ENCODE measurements at places on chromosomes 13 and 19.

DNA sequence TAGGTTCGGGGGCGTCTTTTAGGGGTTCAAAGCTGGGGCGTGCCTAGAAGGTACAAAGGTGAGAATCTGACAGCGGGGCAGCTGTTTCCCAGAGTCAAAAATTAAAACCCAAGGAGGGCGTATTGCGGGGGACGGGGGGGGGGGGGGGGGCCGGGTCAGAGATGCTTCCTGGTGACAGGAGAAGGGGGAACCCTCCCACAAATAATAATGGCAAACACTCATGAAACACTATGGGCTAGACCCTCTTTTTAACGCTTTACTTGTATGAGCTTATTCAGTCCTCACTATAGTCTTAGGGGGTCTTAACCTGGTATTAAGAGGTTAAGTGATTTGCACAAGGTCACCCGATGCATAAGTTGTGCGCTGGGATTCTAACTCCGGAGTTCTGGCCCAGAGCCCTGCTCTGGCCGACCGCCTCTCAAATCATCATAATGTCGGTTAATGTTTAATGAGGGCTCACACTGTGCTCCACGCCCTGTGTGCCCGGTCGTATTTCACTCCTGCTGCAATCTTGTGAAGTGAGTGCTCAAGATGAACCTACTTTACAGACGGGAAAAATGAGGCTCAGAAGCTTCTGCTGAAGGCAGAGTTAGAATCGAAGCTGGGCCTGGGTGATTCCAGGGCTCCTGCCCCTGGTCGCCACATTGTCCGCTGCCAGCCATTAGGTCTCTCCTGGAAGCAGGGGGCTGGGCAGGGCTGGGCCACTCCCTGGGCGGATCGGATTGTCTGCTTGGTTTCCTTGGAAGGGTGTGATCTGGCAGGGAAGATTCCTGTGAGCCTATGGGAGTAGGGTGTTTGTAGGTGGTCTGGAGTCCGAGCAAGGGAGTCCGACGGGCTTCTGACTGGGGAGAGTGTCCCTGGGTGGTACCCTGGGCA lies 964 bp downstream of the PAK4 start:
- no peak for DNase-seq

DNA sequence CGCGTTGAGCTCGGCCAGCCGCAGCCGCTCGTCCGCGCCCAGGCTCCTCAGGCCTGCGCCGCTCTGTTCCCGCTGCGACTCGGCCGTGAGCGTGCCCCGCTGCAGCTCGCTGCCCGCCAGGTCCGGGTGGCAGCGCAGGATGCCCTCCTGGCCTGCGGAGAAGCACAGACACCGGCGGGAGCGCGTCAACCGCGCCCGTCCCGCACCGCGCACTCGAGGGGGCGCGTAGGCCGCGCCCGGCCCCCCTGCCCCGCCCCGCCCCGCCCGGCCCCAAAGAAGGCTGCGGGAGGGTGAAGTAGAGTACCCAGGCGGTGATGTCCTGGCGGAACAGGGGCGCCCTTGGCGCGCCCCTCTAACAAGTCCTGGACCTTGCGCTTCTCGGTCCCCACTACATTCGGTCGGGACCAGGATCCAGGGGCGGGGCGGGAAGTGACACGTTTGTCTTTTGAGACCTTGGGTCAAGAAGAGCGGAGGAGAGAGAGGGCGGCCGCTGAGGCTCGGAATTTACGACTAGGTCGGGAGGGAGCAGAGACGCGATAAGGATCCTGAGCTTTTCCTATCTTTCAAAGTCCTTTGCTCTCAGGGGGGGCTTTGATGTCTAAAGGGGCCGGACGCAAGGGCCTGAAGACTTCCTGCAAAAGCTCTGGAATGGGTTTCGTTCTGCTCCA lies 9.3 kb upstream of the CDX2 start:
- no peak for DNase-seq

GRCh38 chr13:51412431-51412830 lies 40.4 kb downstream of the INTS6 start:
- no peak for DNase-seq

DNA sequence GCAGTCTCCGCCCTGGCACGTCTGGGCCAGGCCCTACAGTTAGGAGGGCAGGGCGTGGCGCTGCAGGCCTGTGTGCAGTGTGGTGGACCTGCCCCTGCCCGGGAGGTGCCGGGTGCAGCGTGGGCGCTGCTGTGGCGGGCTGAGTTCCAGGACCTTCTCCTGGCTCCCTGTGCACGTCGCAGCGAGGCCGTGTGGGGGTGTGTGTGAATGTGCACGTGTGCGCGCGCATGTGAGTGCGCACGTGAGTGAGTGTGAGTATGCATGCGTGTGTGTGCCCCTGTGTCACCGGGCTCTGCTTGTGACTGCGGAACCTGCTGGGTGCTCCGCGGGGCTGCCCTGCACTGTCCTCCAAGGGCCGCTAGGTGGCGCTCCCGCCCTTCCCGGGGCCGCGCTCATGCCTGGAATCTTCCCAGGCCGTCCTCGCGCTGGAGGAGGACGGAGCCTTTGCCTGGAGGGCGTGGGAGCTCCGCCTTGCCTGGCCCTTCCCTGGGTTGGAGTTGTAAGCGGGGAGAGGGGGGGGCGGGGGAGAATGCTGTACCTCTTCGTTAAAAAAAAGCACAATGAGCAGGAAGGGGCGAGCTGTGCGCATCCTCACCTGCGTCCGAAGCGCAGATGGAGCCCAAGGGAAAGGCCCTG lies 79.3 kb downstream of the KDM4B start:
- no peak for DNase-seq

DNA sequence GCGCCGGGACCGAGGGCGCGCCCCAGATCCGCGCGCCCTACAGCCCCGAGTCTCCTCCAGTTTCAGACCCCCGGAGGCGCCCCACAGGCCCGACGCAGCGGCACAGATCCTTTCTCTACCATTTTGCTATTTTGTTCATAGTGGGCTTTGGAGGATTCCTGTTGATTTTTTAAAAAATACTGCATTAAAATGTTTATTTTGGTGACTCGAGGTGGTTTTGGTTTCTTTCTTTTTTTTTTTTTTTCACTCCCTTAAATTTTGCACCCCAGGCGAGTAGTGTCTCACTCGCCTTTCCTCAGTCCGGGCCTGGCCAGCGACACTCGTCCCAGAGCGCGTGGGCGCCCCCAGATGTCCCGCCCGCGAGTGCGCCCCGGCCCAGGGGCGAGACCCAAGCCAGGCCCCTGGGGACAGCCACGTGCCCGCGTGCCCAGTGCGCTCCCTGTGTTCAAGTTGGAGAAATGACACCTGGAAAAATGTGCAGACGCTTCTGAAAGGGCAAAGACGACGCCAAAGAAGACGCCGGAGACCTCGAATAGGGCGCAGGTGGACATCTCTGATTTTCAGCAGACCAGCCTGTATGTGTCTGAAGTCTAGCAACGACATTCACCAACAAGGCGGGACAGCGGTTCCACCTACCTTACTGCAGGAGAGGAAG lies 471 bp upstream of the INSR start:
- no peak for DNase-seq

DNA sequence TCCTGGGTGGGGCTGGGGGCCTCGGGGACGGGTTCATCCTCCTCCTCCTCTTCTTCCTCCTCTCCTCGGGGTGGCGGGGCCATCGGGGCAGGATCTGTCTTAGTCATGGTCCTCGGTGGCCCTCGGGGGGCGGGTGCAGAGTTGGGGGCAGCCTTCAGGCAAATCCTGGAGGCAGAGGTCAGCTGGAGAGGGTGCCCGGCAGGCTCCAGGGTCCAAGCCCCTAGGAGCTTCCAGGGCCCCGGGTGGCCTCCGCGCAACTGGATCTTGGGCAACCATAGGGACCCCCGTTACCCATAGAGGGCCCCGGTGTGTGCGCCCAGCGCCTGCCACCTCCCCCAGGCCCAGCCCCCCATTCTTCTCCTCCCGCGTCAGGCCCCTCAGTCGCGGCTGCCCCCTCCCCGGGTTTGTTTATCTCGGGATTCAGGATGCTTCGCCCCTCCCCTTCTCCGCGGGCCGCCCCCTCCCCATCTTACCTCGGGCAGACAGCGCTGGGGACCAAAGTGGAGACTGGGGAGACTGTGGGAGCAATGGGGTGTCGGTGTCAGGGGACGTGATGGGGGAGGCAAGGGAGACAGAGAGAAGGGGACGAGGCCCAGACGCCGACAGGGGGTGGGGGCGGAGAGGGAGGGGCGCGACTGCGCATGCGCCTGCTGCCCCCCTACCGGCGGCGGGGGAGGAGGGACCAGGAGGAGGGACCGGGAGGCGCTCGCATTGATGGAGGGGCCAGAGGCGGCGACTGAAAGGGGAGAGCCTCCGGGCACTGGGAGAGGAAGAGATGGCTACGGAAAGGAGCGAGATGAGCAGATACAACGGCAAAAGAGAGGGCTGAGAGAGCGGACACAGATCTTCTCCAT lies at the start of gene CLIP3:
CLIP3 (minus strand) TSS at position 623 of the 854 bp plus-strand sequence; CDS start at position 107, 516 bp downstream.
- DNase-seq, result no peak

DNA sequence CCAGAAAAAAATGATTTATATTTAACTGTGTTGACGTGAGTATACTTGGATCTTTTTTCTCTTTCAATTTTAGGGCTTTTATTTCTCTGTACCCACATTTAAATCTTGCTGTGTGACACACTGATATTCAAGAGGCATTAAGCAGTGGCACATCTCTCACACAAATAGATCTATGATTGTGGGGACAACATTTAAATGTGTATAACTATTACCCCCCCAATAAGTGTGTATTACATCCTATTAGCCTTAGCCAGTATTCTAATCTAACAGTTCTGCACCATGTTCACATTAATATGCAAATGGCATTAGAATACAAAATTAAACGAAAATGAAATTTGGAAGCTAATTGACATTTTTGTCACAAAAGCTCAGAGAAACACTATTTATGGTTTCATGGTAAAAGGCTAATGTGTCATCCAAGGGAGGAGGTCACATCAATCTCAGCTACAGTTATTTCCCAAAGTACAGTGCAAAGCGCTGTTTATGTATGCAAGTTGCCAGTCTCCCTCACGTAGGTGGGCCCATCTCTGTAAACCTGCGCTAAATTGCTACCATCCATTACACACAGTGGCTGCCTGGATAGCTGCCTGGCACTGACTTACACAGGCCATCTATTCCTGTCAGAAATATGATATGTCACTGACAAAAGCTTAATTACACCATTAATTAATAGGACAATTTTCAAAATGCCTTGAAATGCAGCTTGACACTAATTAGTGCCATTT lies 984.7 kb upstream of the PCDH9 start:
- DNase-seq, result no peak

DNA sequence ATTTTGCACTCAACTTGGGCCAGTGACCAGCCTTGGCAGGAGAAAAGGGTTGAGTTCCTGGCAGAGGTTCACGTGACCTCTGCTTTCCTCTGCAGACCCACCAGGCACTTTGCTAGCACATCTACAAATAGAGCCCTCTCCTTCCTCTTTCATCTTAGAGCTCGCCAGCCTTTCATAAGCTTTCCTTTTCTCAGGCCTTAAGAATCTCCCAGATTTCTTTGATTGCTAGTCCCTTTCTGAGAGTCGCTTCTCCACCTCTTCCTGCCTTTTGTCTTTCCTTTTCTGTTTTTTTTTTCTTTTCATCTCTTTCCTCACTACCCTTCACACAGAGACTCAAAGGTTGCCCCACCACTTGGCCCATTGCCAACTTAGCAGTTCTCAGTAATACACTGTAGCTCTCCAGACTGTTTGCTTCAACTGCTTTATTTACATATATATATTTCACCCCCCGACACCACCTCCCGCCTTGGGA lies 375.7 kb upstream of the SPRY2 start:
- no peak for DNase-seq

DNA sequence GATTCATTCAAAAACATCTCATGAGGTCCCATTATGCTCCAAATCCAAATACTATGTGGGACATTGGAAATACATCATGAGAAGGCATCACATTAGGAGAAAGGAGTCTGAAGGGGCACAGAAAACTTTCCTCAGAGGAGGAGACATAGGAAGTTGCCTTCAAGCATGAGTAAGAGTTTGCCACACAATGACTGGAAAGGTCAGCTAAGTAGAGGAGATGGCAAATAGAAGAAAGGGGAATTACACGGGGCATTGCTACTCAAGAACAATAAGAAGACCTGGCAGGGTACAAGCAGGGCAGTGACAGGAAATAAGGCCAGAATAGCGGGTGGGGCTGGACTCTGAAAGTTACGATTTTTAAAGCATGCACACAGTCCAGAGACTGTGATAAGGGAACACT lies 231.6 kb downstream of the SPRY2 start:
- no peak for DNase-seq

DNA sequence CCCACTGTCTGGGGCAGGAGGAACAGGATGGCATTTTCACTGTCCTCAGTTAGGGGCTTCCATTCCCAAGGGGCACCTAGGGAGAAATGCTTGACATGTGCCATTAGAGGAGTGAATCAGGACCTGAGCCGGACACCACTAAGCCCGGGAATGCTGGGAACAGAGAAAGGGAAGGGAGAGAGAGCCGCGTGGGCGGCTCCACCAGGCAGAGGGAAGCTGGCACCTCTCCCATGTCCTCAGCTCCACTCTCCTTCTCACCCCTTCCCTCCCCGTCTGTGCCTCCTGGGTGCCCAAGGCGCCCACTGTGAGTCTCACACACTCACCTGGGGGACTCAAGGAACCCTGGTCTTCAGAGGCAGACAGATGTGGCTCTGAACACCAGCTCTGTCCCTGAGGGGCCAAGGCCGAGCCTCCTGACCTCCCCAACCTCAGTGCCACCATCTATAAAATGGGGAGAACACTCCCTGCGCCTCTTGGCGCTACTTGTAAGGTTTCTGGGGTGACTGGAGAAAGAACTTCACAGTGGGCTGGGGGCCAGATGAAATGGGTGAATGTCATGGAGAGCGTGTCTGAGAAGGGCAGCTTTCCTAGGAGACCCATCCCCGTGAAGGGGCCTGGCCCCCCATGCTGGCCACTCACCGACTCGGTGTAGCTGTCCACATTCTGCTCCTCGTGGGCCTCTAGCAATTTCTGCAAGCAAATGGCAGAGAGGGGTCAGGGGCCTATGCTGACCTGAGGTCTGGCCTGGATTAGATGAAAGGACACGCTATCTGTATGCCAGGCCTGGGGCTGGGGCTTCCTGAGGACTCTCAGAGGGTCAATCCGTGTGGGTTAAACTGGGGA lies 5.3 kb upstream of the KPTN start:
- no peak for DNase-seq

DNA sequence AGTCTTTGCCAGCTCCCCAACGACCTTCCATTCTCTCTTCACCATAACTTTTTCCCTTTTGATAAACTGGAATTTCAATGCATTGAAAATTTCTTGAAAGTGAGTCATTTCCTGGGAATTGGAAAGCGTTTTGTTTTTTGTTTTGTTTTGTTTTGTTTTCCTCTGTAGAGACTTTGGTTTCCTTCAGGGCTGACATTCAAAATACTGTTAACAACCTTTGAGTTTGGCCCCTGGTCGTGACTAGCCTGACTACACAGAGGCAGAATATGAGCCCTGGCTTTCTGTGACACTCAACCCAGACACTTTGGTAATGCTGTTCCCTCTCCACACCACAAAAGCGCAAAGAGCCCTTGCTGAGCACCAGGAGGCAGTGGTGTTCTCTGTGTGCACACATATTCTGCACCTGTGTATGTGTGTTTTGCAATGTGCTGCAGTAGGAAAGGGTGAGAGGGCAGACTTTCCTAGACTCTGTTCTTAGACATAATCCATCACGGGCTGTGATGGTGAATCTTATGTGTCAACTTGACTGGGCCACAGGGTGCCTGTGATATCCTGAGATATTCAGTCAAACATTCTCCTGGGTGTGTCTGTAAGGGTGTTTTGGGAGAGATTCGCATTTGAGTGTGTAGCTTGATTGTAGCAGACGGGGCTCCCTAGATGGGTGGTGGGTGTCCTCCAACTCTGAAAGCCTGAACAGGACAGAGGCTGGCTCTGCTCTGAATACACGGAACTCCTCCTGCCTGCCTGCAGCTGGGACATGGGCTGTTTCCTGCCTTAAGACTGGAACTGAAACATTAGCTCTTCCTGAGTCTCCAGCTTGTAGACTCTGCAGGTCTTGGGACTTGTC lies 29.5 kb upstream of the ANKRD10 start:
- DNase-seq, result no peak

- DNase-seq, result no peak
Measured at GRCh38 chr13:68066879-68067513, 836.9 kb upstream of the PCDH9 start.
